ENCODE measurements at places on chromosomes 12 and 14.

GRCh38 chr14:34826661-34827060, 48.5 kb downstream of the BAZ1A start:
- DNase-seq, result no peak

GRCh38 chr14:55965851-55966250, 152.4 kb upstream of the PELI2 start:
- DNase-seq, result no peak

DNA sequence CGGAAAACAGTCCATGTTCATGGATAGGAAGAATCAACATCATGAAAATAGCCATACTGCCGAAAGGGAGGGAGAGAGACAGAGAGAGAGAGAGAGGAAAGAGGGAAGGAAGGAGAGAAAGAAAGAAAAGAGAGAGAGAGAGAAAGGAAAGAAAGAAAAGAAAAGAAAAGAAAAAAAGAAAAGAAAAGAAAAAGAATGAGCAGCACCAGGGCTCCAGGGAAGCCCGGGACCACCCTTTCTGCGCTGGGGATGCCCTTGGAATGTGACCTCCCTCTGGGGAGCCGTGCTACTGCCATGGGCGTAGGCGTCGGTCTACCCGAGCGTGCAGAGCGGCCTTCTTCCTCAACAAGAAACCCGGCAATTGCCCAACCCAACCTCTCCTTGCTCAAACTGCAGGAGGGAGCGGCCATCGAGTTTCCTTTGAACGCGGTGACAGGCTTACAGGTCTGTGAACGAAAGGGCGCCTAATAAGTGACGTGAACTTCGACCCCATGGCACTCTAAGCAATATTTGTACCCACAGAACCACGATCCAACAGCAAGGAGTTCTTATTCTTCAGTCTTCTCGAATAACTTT, 16.9 kb downstream of the OR6S1 start:
- DNase-seq, result no peak

DNA sequence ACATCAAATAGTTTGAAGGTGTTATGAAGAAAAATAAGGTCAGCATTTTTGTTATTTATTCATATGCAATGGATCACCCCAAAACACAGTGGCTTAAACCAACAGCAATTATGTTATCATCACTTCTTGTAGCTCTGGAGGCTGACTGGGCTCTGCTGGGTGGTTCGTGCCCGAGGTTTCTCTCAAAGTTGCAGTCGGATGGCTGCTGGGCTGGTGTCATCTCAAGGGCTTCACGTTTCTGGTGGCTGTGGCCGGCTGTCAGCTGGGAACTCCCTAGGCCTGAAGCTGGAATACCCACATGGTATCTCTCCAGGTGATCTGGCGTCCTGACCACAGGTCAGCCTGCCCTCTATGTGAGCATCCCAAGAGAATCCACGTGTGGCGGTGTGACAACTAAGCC, 12.0 kb downstream of the DIO3 start:
- DNase-seq, result no peak

GRCh38 chr12:3379079-3379478, 111.9 kb upstream of the PRMT8 start:
- DNase-seq, result no peak

- DNase-seq, result no peak
These were observed 164.5 kb downstream of the SLC38A4 start for GRCh38 chr12:46661110-46661845.

- DNase-seq, result no peak
These were observed 7.0 kb downstream of the CLEC1B start for GRCh38 chr12:9991876-9992275.

DNA sequence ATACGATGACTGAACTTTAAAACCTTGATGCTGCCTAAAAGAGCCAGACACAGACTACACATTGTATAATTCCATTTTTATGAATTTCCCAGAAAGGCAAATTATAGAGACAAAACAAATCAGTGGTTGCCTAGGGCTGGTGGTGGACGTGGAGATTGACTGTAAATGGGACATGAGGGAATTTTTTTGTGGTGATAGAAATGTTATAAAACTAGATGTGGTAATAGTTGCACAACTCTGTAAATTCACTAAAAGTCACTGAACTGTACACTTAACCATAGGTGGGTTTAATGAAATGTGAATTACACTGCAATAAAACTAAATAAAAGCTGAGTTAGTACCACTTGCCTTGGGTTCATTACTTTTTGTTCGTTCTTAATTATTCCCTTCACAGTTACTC, 72.1 kb downstream of the PLEKHA5 start:
- no peak for DNase-seq

DNA sequence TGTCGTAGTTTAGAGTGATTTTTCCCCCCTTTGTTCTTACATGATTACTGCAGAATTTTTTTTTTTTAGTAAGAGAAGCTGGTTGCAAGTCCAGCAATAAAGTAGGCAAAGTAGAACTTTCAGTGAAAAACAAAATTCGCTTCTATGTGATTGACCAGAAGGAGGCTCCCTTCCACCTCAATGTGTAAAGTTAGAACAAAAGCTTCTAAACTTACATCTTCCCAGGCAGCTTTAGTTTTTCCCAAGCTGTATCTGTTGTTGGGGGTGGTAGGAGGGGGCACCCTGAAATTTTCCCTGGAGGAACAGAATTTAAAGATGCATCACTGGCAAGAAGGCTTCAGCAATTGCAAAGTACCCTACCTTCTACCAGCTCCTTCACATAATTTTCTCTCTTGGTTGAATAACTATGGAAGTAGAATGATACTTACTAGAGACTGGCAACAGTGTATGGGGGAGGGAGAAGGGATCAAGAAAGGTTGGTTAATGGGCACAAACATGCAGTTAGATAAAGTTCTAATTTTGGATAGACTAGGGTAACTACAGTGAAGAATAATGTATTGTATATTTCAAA, 87.3 kb upstream of the E2F7 start:
- no peak for DNase-seq

- DNase-seq, result peak; percentile 50
These were observed 26.3 kb downstream of the CMA1 start for GRCh38 chr14:24481622-24482324.

- no peak for DNase-seq
These were observed 114.7 kb downstream of the LGMN start for GRCh38 chr14:92633724-92634123.

DNA sequence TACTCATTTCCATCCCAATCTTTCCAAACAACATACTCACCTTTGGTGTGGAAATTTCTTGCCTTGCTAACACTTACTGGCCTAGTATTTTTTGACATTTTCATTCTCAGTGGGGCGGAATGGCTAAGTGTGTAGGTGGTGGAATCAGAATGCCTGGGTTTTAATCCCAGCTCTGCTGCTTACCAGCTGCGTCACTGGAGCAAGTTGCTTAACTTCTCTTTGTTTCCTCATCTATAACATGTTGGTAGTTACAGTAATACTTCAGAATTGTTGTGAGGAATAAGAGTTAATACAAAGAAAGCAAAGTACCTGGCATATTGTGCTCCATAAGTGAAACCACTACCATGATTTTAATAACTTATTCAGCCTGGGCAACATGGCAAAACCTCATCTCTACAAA, 3.0 kb upstream of the FAM177A1 start:
- DNase-seq, result no peak

DNA sequence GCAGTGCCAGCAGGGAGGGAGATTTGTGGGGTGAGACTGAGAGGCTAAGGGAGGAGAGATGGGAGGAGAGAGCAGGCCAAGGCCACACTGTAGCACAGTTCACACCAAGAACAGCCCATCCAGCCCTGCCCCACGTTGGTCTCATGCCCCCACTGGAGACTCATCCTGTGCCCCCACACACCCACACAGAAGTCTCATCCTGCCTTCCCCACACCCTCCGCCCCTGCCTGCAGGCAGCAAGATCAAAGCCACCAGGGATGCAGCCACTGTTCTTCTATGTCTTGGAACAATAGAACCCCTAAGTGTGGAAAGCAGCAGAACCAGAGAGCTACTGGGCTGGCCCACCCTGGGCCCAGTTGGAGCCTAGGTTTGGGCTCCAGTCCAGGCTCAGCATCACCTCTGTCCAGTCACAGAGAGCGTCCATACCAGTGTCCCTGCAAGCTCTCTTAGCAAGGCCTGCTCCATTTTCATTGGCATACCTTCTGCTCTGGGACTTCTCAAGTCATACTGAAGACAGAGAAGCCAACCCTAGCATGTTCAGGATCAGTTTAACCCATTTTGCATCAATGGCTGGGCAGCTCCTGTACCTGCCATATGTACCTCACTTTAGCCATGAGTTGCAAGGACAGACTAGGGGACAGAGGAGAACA, 31.7 kb upstream of the HDAC7 start:
- DNase-seq, result no peak

GRCh38 chr12:7144414-7145120, 14.4 kb downstream of the CLSTN3 start:
- DNase-seq, result no peak

DNA sequence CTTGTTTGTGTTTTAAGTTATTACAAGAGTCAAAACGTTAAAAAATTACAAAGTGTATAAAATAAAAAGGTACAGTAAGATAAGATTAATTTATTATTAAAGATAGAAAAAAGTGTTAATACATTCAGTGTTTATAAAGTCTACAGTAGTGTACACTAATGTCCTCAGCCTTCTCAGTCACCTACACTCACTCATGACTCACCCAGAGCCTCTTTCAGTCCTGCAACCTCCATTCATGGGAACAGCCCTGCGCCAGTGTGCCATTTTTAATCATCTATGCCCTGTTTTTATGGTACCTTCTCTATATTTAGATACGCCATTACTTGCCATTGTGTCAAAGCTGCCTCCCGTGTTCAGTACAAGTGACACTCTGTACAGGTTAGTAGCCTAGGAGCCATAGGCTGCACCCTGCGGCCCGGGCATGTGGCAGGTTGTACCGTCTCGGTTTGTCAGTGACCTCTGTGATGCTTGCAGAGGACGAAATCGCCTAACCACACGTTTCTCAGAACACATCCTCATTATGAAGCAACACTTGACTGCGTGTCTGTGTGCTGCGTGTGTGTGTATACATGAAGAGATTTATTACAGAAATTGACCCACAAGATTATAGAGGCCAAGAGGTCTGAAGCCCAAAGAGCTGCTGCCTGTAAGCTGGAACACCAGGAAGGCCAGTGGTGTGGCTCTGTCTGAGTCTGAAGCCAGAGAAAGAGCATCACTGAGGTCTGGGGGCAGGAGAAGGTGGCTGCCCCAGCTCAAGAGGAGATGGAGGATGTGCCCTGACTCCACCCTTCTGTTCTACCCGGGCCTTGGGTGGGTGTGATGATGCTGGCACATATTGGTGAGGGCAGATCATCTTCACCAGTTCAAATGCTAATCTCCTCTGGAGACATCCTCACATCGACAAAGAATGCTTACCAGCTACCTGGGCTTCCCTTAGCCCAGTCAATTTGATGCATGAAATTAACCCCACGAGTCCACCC, 116.6 kb upstream of the C14orf180 start:
- DNase-seq, result no peak

DNA sequence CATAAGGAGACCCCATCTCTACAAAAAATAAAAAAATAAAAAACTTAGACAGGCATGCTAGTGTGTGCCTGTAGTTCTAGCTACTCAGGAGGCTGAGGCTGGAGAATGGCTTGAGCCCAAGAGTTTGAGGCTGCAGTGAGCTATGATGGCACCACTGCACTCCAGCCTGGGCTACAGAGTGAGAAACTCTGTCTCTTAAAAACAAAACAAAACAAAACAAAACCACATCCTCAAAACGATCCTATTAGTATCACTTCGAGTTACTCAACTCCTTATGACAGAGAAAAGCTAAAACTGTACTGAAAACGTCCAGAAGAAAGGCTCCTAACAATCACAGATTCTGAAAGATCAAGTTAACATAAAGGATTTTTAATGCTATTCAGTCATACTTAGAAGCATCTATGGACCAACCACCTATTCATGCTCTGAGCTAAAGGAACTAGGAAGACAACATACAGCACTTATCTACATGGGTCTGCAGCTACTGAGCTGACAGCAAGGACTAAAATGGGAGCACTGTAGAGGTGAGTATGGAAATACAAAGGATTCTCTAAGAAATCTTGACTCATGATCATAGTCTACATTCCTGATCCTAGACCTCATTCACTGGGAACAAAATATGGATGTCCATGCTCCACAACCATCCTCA, 75.3 kb upstream of the DUSP6 start:
- no peak for DNase-seq

DNA sequence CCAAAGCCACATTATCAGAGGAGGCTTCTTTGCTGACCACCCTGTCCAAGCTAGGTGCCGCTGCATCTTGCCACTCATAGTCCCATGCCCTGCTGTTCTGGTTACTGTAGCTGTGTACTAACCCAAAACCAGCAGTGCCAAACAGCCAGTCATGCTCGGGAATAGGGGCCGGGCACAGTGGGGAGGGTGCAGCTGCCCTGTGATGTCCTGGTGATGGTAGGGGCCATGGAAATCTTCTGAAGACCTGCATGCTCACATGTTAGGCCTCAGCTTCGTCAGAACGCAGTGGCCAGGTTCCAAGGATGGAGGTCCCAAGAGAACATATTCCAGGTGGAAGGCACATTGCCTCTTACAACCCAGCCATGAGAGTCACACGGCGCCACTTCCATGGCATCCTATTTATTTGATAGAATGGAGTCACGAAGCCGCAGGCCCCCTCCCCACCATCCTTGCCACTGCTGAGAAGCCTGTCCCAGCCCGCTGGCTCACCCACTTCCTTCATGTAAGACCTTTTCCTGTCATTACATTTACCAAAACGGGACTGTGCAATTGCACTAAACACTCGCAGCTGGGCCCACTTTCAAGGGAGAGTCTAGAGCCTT, 48.5 kb downstream of the FAM222A start:
- no peak for DNase-seq

DNA sequence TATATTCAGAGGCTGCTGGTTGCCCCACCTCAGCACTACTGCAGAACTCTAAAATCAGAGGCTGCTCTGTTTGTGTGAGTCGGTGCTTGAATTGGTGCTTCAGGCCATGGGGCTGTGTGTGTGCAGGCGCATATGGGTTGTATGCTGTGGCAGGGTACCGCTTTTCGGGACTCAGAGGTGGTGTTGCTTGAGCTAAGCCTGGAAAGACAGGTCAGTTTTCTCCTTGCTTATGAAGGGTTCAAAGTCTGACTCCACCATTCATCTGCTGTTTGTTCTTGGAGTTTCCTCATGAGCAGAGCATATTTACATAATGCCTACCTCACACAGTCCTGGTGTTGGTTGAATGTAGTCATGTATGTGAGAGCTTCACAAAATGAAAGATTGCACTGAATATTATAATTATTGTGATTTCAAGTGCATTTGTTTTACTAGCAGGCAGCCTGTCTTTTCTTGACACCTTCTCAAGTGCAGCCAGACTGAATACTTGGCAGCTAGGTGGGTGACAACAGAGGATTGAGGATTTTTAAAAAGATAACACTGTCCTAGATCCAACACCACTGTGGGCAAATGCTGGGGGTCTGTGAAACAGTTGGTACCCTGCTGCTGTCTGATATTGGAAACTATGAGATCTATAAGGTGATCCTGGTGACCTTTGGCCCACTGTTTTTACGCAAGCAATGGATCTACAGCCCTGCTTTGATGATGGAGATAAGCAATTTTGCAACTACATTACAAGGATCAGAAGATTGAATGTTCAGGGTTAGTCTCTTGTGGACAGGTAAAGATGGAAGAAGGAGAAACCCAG, 1.0 kb upstream of the ANG start:
- no peak for DNase-seq

- no peak for DNase-seq
These were observed 539.0 kb downstream of the VRK1 start for GRCh38 chr14:97336179-97336578.

All from stimulated activated CD4-positive, alpha-beta T cell treated with anti-CD3 and anti-CD28 coated beads, Interleukin-12 subunit alpha, Interleukin-12 subunit beta, amount 100 ng/mL, for 4 hours (primary cell).